ENCODE measurements at places on chromosomes 6 and 20.

- no peak for DNase-seq
Observed at GRCh38 chr6:159151266-159151855, 17.8 kb upstream of the FNDC1 start.

GRCh38 chr20:3203315-3204123 lies 963 bp downstream of the DDRGK1 start:
- DNase-seq: peak; percentile 28

- DNase-seq: no peak
Observed at GRCh38 chr20:20459726-20460125, 91.8 kb downstream of the INSM1 start.

DNA sequence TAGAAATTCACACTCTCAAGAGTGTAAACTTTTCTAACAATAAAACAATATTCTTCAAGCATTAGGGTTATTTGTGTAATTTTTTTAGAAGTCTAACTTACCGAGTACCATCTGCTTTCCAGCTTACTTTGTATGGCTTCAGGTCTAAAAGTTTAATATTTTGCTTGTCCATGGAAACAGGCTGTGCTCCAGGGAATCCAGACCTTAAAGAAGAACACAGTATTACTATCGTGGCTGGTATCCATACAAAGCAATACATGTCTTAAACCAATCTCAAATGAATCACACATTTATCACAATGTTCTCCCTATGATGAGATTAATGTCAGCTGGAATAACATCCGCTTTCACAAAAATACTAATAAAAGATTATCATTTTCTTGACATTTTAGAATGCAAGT lies 73.0 kb downstream of the RNGTT start:
- DNase-seq: no peak

DNA sequence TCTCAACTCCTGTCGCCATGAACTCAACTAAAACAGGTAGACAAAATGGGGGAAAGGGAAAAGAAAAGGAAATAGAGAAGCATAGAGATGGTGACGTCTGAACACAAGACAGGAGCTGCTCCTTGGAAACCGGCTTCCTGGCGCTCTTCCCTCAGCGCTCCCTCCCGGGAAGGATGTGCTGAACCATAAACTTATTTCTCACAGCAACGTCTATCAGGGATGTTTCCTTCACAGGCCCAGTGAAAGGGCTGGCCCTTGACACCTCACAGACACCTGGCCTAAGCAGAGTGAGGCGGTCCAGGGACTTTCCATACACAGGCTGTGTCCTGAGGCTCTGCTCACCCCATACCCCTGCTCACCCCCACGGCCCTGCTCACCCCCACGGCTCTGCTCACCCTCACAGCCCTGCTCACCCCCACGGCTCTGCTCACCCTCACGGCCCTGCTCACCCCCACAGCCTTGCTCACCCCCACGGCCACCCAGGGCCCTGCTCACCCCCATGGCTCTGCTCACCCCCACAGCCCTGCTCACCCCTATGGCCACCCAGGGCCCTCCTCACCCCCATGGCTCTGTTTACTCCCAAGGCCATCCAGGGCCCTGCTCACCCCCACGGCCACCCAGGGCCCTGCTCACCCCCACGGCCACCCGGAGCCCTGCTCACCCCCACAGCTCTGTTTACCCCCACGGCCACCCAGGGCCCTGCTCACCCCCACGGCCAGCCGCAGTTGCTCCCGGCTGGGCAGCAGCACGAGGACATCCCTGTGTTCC lies 653 bp downstream of the FRMD1 start:
- DNase-seq: no peak

DNA sequence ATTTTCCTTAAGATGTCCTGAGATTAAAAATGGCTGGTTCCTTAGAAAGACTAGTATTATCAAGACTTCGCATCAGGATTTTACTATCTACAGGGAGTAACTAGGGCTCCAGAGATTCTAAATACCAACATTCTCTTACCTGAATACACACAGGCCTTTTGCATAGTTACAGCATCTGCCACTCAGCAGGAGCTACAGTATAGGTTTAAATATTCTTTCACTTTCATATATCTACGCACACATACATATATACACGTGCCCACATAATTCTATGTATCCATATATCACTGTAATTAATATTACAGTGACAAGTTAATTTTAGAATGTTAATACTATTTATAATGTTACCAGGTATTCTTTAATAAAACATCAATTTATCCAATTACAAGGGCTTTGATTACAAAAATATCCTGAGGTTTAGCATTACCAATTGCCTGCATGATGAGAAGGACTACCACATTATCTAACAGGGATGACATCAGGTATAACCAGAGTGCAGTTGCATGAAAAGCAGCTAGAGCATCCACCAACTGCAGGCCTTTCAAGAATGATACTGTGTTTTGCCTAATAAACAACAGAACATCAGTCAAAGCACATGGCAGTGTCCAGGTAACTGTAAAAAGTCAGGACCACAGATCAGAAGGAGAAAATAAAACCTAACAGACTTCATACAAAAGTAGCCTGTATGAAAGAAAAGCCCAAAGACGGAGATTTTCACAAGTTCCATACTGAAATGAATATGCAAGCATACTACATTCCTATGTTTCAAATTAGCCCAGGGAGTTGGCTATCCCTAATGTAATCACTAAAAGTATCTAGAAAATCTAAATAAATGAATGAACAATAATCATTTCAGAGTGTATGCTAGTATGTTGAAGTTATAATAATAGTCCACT lies 268.7 kb downstream of the PTPRK start:
- DNase-seq: no peak

DNA sequence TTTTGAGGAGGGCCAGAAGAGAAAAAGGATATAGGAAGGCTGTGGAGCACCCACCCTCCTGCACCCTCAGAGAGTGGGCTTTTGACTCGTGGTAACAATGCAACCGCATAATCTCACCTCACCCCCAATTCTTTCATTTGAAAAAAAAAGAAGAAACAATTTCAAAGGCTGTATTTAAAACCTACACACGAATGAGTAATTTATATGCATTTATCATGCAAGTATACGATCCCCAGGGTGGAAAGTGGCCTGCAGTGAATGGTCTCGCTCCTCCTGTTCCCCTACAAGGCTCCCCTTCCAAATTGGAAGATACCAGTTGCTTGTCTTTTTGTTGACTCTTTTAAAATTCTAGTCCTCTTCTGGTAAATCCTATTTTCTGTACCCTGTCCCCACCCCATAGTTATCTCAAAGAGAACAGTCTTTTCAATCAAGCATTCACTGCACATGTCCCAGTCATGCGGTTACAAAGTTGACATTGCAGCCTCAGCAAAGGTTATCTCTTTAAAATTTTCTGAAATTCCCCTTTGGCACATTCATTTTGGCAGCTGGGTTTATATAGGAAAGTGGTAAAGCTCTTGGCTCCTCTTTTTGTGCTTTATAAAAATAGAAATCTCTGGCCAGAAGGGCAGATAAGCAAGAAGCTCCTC lies 110.6 kb downstream of the ARID1B start:
- no peak for DNase-seq

- no peak for DNase-seq
Observed at GRCh38 chr6:530425-530824, 126.5 kb downstream of the HUS1B start.

DNA sequence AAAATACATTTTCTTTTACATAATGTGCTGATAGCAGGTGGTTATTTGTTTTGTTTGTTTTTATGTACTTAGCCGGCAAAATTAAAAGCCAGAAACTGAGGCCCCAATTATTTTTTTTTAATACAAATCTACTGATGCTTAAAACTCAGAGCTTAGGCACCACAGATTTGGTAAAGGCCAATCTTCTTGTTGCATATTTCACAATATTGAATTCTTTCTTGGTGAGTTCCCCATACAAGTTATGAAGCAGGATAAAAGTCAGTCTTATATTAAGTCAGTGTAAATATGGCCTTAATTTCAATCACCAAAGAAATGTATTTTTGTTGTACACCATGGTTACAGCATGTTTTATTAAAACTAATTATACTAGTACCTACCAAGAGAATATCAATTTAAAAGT lies 16.3 kb upstream of the ZDHHC14 start:
- no peak for DNase-seq

DNA sequence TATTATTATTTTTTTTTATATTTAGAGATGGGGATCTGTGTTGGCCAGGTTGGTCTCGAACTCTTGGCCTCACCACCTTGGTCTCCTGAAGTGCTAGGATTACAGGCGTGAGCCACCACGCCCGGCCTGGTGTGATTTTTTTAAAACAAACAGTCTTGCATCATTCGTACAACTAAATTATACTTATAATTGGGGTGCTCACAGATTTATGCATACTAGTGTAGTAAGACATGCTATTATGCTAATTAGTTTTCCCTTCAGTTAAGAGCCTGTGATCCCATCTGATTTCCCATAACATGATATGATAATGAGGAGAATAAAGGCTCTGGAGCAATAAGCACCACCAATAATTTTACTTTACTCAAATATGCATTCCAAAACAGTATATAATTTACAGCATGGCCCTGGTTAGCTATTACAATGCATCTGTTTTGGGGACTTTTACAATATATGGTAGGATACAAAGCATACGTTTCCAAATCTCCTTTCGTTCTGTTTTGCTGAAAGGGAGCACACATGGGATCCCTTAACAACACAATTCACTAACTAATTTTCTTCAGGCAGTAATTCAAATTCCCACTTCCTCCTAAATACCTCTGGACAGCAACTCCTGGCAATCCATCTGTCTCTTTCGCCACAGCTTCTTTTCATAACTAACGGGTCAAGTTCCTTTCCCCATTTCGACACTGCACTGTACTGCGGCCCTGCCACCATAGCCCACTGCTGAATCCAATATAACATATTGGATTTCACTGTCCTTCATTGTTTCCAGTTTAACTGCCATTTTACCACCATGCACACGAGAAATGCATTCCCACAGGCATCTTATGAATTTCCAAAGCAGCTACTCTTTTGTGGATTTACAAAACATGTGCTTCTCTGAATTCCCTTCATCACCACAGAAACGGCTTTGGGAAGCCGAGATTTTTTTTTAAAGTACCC lies 1.7 kb downstream of the NUDT3 start:
- peak; percentile 45 for DNase-seq

- no peak for DNase-seq
Observed at GRCh38 chr20:17662333-17663039, 19.6 kb downstream of the RRBP1 start.

GRCh38 chr6:142420802-142421201 lies 119.0 kb downstream of the ADGRG6 start:
- DNase-seq: no peak

Data from NCI-H2227 treated with DMSO at 0.1 percent for 48 hours (cell line).